ENCODE measurements at places on chromosomes 3 and 15. TPM values are rescaled to one million over a fixed set of nuclear protein-coding genes. Genes with fewer than 3 reads are reported as not detected.
A peak's percentile ranks its signal among the peaks of the same experiment; 100 is the strongest.

DNA sequence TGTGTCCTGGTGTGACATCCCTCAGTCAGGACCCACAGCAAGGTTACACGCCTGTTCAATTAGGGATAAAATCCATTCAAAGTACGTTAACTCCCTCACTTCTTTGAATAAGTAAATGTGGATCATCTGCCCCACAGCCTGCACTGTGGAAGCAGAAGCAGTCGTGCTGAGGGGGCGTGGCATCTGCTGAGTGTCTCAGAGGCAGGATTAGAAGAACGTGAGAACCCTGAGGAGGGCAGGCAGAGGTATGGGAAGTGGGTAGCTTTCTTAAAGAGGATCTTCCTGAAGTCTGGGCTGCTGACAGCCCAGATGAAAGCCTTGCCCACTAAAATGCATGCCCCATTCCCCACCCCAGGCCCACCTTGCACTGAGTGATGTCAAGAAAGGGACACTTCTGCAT, 28.5 kb downstream of the CRABP1 start:
- no peak for ATAC-seq

Gene KBTBD13
- not detected for total RNA-seq

- ATAC-seq = peak; percentile 60
Measured at GRCh38 chr15:101049856-101050622, 130.9 kb downstream of the LRRK1 start.

Gene NPTN
- 261 TPM for total RNA-seq

DNA sequence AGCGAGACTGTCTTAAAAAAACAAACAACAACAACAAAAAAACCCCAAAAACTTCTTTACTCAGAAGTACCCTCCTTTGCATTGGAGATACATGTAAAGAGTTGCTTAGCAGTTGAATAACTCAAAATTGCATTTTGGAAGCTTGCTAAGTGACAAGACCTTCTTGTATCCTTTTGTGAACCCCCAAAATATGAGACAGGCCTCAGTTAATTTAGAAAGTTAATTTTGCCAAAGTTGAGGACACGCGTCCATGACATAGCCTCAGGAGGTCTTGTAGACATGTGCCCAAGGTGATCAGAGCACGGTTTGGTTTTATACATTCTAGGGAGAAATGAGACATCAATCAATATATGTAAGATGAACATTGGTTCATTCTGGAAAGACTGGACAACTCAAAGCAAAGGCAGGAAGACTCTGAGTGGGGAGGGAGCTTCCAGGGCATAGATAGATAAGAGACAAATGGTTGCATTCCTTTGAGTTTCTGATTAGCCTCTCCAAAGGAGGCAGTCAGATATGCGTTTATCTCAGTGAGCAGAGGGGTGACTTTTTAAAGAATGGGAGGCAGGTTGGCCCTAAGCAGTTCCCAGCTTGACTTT, 1.7 kb upstream of the ARF4 start:
- ATAC-seq = no peak

DNA sequence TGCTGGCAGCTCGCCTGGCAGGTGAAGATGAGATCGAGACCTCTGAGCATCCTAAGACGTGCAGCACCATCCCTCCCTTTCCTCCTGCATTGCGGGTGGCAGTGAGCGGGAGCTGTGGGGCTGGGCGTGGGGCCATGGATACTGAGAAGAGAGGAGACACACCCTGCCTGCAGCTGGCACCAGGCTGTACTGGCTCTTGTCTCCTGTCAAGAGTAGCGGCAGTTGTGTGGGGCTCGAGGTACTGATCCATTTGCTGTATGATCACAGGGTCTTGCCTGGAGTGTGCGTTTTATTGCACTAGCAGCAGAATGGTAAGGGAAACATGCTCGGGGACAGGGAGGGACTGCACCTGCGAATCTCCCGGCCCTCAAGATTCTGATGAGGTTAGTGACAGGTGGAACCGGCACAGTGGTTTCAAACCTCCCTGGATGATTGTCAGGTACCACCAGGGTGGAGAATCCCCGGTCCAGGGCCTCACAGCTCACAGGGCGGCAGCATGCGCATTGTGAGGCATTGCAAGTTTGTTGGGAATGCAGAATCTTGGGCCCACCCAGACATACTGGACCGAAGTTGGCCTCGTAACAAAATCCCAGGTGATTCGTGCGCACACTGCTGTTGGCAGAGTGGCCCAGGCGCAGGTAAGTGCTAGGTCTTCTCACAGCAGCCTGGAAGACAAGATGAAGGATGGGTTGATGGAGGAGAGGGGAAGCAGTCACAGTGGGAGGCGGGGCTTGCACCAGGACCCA, 14.1 kb downstream of the SYNM start:
- no peak for ATAC-seq

DNA sequence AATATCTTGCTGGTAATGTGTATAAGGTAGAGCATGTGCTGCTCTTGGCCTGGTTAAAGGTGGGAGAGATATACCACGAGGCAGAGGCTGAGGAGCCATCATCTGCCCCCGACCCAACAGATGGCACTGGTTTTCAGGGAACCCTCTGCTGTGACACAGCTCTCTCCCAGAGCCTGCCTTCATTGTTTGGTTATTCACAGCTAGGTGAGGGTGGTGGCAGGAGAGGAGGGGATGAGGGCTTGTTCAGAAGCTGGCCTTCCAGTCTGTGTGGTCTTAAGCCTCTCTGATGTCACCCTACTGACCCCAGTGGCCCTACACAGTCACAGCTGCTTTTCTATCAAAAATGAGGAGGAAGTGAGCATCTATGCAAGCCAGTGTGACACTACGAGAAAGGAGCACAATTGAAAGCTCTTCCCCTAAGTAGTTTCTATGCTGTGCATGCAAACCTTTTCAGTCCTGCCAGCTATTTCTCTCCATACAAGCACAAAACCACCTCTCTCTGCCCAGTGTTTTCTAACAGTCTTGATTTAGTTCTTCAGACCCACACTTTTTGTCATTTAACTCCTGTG, 258.4 kb upstream of the AGTR1 start:
- no peak for ATAC-seq
